GM12878 (cell line): ENCODE measurements at places on chromosomes 5 and 9.

DNA sequence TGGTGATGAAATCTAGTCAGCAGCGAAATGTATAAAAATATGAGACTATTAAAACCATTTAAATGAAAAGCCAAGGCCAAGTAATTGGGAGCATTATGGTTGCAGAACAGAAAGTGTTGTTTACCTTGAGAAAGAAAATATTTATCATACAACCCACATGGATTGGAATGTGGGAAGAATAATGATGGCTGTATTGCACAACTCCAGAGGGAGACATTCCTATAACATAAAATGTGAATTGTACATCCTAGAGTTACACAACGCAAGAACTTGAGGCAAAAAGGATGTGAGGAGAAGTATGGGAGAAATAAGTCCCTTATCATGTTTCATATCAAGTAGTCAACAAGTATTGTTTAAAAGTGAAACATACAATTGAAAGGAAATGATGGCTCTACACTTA lies 1014.0 kb upstream of the SEMA6A start:
- H3K4me3 ChIP-seq: no peak overlapping the region
- H3K4me1 ChIP-seq: no peaks in the 10 kb centered on the region
- DNase-seq: no peak

DNA sequence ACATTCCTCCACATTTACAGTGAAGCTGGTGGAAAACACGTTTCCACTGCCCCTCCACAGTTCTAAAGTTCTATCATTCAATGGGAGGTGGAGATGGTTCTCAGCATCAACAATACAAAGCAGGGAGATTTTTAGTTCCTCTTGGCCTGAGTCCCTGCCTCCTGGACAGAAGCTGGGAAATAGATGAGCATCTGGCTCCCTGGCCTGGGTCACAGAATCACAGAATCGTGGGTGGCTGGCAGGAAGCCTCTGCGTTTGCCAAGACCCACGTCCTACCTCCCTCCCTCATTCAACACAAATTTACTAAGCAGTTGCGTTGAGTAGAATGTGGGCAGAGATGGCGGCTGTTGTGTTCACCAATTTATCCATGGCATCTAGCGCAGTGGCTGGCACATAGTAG lies 5.2 kb upstream of the PPARGC1B start:
- H3K27me3 ChIP-seq: no peaks in the 10 kb centered on the region
- H3K36me3 ChIP-seq: no peaks in the 10 kb centered on the region
- DNase-seq: no peak
- H3K4me1 ChIP-seq: peaks cover 6% of the 10 kb centered on the region
- peak overlapping the region; percentile 52; the same call in 1 of the 2 replicates for H3K27ac ChIP-seq
- H3K4me3 ChIP-seq: no peak overlapping the region

GRCh38 chr9:22040760-22041159 lies 31.7 kb upstream of the CDKN2B start:
- no peaks in the 10 kb centered on the region for H3K4me1 ChIP-seq
- no peak overlapping the region for H3K4me3 ChIP-seq
- H3K27me3 ChIP-seq: no peaks in the 10 kb centered on the region; the same call in 1 of the 2 replicates
- no peak overlapping the region for H3K27ac ChIP-seq

- no peak overlapping the region for H3K4me3 ChIP-seq
- H3K4me1 ChIP-seq: 0 out of 2 replicates have a peak, but pooled peaks cover 6% of the 10 kb centered on the region
- no peaks in the 10 kb centered on the region for H3K27me3 ChIP-seq
- no peak for DNase-seq
- H3K27ac ChIP-seq: no peak overlapping the region
- no peaks in the 10 kb centered on the region for H3K36me3 ChIP-seq
Measured at GRCh38 chr5:83095163-83095956, 18.0 kb downstream of the XRCC4 start.

GRCh38 chr9:70091572-70091971 lies 47.9 kb downstream of the MAMDC2 start:
- no peak for DNase-seq
- H3K27me3 ChIP-seq: no peaks in the 10 kb centered on the region
- no peak overlapping the region for H3K4me3 ChIP-seq
- no peak overlapping the region for H3K27ac ChIP-seq

DNA sequence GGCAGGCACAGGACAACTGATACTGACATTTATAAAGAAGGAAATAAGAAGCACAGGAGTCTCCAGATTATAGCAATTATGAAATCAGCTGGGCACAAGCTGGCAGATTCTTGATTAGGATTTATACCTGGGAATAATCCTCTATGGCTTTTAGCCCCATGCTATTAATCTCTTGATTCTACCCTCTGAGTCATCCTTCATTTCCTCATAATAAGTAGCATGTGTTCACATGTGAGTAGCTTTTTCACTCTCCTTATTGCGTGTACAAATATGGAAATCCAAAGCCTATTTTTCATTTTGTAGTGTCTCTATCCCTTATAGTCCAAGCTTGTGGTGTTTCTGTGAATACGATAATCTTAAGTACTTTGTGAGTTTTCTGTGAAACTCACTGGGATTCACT lies 185.0 kb upstream of the PRLR start:
- no peaks in the 10 kb centered on the region for H3K36me3 ChIP-seq
- DNase-seq: no peak
- H3K4me3 ChIP-seq: no peak overlapping the region
- H3K27ac ChIP-seq: no peak overlapping the region
